HepG2 (cell line): ENCODE measurements at places on chromosomes 5 and 9.

DNA sequence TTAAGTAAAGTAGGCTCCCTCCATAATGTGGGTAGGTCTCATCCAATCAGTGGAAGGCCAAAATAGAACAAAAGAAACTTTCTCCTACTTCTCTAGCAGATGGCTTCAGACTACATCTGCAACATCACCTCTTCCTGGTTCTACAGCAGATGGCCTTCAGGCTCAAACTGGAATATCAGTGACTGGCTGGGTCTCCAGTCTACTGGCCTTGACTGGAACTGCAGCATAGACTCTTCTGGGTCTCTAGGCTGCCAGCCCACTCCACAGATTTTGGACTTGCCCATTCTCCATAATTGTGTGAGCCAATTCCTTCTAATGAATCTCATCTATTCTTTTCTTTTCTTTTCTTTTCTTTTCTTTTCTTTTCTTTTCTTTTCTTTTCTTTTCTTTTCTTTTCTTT lies 64.8 kb downstream of the ACER2 start:
- DNase-seq, result no peak

DNA sequence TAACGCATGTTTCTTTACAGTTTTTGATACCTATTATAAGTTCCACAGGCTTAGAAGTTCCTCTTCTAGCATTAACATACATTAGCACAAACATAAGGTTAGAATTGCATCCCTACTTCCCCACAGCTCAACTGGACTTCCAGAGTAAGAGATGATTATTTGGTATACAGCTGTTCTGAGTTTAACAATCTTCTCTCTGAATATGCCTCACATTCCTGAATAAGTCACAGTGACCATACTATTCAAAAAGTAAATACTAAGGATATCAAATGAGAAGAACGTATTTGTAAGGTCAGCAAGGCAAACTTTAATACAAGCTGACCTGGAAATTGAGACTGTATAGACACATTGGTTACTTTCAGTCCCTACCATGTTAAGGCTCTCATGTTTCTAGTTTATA lies 21.3 kb downstream of the NR6A1 start:
- no peak for DNase-seq

DNA sequence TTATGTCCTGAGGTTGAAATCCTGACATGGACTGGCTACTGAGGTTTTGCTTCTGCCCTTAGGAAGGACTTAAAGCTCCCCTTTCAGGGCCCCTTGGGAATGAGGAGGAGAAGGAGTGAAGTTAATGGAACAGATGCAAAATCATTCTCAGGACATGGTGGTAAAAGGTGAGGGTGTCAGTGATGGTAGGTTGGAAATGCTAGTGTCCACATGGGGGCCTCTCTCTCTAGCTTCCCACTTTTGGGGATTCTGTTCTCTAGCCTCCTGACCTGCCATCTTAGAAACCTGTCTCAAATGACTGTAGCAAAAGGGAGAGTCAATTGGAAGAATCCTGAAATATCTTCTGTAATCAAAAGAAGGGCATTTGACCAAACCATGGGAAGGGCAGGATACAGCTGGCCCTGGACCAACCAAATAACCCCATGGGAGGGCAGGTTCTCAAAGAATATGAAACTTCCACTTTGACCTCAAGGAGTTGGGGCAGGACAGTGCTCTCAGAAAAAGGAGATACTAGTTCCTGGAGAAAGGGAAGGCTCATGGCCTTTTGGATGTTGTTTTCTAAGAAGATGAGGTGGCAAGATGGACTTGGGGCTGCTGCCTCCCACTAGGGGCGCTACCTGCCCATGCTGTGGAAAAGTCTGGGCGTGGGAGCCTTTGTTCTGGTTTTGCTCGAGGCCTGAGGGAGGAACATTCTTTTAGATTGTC lies 21.2 kb upstream of the MLANA start:
- DNase-seq, result peak; percentile 34

DNA sequence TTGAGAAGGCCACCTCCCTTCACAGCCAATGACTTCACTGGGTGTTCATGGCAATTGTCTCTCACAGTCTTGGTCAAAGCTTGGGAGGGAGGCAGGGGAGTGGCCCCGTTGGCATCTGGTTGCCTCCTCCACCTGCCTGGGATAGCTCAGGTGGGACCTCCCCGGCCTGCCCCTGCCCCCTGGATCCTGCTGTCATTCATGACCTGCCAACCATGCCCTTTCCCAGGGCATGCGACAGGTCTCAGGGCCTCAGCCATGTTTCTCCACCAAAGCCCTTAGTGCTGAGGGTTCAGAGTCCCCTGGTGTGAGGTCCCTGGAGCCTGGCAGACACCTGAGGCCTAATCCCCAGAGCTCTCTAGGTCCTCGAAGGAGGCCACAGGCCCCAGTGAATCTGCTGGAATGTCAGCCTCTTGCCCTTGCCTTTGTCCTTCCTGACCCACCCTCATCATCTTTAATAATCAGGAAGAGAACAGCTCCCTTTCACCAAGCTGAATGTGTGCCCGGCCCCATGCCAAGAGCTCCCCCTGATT lies 5.6 kb downstream of the DAB2IP start:
- DNase-seq, result no peak

- peak; percentile 35 for DNase-seq
Measured at GRCh38 chr5:154972476-154973080, 31.7 kb downstream of the MRPL22 start.

GRCh38 chr9:124482431-124483031 lies 24.7 kb downstream of the NR5A1 start:
- no peak for DNase-seq

- no peak for DNase-seq
Measured at GRCh38 chr5:117433818-117434217, 859.2 kb upstream of the SEMA6A start.

DNA sequence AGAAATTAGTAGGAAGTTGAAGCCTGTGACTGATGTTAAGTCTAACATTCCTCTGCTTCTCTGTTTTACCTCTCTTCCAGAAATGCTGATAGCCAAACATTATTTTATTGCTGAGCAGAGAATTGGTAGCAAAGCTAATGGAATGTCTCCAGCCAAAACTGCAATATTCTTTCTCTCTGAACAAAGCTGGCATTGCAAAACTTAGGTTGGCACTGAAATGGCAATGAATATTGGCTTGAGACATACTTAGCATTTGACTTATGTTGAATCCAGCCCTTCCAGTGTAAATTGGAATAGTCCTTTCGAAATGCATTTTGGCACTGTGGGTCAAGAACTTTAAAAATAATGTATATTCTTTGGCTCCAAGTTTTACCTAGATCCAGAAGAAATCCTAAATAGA lies 21.1 kb downstream of the FAF2 start:
- no peak for DNase-seq

DNA sequence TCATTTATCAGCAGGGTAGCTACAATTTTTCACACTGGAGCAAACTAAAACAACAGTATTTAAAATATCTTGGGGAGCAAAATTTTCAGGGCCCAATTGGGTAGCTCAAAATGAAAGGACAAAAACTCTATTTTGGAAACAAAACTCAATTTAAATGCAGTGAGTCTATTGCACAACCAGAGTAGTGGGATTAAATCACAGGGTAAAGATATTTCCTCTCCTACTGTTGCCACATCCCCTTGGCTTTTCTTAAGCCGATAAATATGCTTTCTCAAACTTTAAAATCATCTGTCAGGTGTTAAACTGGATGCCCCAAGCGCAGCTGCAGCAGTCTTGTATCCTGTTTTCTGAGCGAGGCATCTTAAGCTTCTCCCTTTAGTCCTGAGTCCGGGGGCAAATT lies 1474.3 kb upstream of the CDH9 start:
- no peak for DNase-seq

GRCh38 chr9:33135031-33135461 lies 32.1 kb downstream of the B4GALT1 start:
- no peak for DNase-seq

DNA sequence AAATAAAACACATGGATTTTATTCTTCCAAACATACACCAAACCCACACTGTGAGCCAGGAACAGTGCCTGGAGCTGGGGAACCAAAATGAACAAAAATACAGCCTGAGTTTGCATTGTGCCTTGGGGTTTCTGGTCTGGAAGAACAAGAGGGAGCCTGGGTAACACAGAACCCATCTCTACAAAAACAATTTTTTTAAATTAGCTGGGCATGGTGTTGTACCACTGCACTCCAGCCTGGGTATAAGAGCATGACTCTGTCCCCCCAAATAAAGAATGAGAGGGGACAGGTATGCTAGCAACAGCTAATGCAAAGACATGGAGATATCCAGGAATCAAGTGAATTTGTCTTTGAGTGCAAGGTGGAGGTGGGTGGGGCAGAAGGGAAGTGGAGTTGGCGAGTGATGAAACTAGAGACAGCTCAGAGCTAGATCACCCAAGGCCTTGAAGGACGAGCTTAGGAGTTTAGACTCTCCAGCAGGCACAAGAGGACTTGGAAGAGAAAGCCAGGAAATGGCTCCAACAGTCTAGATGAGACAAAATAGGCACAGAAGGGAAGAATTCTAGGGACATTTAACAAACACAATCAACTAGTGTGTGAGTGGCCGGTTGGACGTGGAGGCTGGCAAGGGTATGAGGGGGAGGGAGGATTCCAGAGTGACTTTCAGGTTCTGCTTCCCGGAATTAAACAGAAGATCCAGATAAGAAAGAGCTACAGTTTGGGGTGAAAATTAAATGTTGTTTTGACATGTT lies 47.4 kb downstream of the FNBP1 start:
- no peak for DNase-seq

DNA sequence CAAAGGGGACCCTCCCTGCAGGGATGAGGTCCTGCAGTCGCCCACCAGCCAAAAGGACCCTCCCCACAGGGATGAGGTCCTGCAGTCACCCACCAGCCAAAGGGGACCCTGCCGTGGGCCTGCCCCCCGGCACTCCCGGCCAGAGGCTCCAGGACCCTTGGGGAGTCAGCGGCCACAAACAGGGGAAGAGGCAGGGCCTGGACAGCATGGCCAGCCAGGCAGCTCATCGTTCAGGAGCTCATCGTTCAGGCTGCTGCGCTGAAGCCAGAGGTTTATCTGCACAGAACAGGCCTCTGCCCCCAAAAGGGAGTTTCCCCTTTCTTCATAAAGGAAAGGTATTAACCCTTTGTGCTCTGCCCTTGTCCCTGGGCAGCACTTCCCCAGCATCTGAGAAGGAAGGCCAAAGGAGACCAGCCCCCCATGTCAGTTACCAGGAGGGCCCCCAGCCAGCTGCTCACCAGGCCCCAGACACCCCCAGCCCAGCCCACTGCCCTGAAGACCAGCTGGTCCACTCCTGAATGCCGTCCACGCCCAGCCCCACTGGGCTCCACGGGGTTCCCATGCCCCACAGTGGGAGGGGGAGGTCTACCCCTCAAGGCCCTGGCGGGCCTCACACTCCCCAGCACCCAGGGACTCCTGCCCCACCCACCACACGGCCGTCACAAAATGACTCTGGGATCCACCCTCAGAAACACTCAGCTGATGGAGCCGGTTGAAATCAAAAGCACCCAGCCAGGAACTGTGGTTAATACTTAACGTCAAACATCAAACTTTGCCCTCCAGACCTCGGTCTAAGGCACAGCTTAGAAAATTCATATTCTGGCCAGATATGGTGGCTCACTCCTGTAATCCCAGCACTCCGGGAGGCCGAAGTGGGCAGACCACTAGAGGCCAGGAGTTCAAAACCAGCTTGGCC lies 6.3 kb downstream of the SLC12A7 start:
- peak; percentile 93 for DNase-seq

- no peak for DNase-seq
Measured at GRCh38 chr5:40260361-40260760, 419.4 kb upstream of the PTGER4 start.

GRCh38 chr9:15389173-15389572 lies 33.5 kb upstream of the SNAPC3 start:
- DNase-seq, result no peak

GRCh38 chr5:114898602-114899001 lies 271.1 kb downstream of the TRIM36 start:
- DNase-seq, result no peak
